ENCODE measurements at places on chromosomes 3 and 15.

GRCh38 chr15:62498712-62499111 lies 333.6 kb upstream of the C2CD4B start:
- DNase-seq = no peak

- DNase-seq = no peak
Observed at GRCh38 chr15:88252441-88252840, 4.1 kb downstream of the NTRK3 start.

- DNase-seq = no peak
Observed at GRCh38 chr15:66675446-66675845, 26.6 kb upstream of the SMAD6 start.

DNA sequence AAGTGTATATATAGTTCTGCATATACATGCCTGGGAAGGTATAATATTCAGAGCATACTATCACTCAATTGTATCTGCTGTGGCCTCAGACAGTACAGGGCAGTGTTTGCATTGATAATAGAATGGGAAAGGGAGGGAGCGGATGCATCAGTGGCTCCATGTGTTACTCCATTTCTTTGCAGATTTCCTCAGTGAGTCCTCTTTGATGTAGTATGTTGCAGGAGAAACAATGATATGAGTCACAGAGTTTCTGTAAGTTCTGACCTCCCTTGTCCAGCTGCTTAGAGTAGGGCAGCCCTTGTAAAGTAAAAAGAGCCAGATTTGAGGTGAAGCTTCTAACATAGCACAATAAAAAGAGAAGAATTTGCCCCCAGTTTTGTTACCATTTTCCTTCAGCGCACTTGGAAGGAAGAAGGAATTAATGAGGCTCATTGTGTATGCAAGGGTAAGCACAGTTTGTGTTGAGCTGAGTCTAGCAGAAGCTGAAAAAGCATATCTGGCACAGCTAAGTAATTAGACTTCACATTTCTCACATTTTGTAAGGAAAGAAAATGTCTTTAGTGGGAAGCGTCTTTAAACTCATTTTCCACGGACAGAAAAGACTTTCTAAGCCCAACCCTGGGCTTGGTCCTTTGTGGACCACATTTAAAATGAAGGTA lies 555.8 kb upstream of the IL12A start:
- DNase-seq = no peak

DNA sequence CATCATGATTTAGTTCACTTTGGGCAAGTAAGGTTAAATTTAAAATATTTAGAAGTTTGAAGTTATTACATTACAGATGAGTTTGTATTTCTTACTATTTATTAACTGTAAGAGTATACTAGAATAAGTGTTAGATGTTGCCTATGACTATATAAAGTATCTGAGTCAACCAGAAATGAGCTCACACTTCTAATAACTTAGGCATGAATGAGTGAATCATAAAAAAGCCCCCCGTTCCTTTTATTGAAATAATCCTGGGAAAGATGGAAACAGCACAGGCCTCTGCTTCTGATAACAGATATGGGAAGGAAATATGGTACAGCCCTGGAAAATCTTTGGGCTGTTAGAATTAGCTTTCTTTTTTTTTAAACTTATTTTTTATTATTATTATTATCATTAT lies 66.6 kb upstream of the TGFBR2 start:
- no peak for DNase-seq

GRCh38 chr3:154792828-154793227 lies 287.3 kb upstream of the MME start:
- no peak for DNase-seq

DNA sequence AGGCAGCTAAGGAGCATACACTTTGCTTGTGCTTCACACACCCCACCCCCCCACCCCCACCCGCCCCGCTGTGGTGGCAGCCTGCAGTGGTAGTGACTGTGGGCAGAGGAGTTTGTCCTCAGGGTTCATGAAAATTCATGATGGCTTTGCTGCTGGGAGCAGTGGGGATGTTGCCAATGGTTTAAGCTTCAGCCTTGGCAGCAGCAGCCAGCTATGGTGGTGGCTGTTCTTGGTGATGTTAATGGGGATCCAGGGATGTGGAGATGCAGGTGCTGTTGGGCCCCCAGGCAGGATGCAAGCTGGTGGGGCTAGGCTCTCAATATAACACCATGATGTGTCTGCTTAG lies 55.8 kb downstream of the TNFAIP8L3 start:
- no peak for DNase-seq

DNA sequence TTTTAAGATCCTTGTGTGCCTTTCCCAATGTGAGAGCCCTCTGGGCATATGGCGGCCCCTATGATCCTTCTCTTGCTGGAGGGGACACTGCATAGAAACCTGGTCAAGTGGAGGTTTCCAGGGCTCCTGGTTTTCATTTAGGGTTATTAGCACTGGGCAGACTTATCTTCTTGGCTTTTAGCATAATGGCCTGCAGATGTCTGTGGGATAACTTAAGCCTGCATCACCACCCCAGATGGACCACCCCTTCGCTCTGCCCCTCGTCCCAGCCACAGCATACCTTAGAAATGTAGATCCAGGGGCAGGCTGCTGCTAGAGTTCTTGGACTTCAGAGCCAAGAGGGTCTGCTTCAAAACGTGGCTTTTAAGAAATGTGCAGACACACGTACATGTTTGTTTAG lies 340.3 kb upstream of the CTDSPL start:
- DNase-seq = no peak

GRCh38 chr3:45464336-45465170 lies 76.2 kb downstream of the LARS2 start:
- no peak for DNase-seq

- no peak for DNase-seq
Observed at GRCh38 chr3:116552246-116552645, 107.0 kb upstream of the LSAMP start.

DNA sequence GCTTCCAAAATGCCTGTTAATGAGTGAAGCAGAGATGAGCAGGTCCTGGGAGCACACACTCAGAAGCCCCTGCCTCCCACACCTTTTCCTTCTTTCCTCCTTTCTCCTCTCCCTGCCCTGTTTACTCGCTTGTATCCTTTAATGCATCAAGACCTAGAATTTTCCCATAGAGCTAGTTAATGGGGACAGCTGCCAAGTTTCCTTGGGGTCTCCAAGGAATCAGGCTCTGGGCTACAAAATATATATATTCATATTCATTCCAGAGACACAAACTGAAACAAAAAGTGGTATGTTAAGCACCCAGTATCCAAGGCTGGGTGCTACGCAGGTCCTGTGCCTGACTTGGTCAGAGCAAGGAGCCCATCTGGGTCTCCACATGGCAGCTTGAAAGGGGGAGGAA lies 235.6 kb downstream of the MYRIP start:
- no peak for DNase-seq

DNA sequence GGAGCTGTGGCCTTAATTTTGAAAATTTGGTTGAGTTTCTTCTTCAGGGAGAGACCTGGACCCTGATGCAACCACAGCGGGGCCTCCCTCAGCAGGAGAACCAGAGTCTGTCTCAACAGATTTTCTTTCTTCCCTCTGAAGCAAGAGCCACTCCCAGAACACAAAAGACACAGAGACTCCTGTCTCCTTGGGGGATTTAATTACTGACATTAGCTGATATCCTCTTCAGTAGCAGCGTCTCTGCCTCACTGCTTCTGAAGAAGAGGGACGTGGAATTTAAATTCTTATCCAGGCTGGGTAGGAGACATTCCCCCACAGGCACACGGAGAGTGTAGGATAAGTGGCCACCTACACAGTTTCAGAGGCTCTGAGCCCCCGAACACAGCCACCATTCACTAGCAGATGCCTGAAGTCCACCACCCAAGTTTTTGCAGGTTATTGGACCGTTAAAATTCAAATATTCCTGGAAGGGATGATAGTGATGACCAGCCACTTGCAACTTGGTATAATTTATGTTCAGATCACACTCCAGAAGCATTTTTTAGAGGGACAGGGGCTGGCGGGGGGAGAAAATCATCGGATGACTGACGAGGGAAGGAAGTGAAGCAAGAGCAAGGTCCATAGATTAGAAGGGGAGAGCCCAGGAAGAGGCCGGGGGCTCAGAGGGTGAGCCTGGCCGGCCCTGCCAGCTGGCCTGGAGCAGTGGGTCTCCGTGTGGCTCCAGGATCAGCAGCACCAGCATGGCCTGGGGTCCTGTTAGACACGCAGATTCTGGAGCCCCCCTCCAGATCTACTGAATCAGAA lies 109.7 kb downstream of the BDH1 start:
- no peak for DNase-seq

- no peak for DNase-seq
Observed at GRCh38 chr15:49758456-49758855, 137.6 kb downstream of the DTWD1 start.

DNA sequence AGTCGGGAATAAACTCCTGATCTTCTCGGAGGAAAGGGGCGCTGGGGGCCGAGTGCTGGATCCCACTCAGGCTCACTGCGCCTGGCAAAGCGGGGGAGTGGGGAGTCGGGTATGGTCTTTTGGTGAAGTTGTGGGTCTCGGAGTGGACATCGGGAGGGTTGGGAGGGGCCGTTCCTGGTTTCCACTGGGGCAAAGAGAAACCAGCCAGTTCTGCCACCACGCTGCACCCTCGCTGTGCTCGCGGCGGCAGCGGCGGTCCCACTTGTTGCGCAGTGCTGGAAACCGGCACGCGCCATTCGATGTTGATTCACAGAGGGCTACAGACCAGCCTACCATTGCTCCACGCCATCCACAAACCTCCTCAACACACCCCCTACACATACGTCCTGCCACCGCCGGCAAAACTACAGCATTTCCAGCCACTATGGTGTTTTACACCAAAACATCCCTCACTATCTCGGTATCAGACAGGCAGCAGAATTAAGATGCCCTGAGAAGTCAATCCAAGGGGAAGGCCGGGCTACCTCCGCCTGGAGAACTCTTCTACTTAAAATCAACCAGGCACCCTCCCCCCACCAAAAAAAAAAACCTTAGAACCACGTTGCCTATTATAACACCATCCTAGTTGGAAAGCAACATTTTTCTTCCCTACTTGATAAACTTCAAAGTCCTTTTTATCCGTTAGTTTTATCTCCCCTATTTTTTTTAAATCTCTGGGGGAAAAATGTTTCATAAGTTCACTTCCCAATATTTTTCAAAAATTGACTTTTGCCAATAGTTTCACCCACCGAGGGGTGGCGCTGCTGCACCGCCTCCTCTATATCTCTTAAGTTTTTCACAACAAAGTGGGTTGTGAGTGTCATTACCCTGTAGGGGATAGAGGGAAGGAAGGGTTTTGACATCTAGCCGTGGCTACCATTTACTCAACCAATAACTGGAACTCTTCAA lies 3.6 kb downstream of the BCL6 start:
- peak; percentile 70 for DNase-seq

GRCh38 chr15:66047321-66048024 lies 178.2 kb downstream of the RAB11A start:
- peak; percentile 42 for DNase-seq

GRCh38 chr15:58066042-58066867 lies 744 bp upstream of the ALDH1A2 start:
- DNase-seq = no peak

GRCh38 chr3:131973731-131974130 lies 61.1 kb downstream of the CPNE4 start:
- DNase-seq = no peak

GRCh38 chr3:141372656-141373055 lies 4.4 kb downstream of the ZBTB38 start:
- DNase-seq = no peak

DNA sequence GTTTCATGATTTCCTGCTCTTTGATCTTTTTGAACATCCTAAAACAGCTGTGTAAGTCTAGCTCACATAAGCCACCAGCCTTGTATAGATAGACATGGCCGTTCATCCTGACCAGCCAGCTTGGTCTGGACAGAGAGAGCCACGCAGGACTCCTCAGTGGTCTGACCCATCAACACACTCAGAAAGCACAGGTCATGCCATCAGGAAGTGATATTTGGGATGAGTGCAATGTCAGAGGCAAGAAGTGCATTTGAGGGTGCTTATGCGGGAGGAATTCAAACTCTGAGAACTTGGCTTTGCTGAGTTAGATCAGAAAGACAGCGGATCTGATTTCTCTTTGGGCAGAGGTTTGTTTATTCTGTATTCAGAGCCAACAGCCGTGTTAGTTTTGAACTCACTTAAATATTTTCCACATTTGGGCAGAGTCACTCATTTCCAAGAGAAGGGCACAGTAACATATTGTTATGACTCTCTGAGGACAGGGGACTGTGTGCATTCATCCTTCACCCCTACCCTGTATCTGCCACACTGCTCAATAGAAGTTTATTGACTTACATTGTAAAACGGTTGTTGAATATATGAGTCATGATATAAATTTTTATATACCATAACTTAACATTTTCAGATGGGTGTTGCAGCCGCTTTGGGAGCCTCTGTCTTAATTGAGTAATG lies 225.3 kb upstream of the LYSMD4 start:
- no peak for DNase-seq

DNA sequence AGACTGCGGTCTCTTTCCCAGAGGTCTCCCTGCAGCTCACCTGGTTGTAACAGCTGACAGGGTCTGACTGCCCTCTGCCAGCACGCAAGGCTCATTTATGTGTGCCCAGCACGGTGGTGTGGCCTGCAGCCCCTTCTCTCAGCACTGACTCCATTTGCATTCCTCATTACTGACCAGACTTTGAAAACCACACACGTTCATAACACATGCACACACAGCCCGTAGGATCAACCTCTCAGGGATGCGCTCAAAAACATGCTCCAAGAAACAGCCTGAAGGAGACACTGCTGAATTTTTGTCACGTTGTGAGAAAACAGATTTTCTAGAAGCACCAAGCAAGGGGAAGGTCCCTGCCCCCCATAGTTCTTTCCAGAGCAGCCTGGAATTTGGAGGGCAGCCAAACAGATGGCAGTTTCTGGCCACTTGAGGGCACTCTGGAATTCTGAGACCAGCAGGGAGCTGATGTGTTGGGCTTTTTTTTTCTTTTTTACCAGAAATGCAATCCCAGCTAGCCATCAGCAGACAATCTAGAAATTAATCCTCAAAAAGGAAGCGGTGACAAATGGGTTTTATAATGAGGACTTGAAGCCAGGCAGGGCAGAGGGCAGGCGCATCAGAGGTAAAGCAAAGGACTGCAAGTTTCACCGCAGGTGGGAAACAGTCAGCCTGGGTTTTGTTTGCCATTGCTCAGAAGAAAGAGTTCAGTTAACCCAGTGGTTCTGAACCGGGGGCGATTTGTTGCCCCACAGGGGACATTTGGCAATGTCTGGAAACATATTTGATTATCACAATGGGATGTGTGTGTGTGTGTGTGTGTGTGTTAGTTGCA lies 170.5 kb upstream of the PROK2 start:
- no peak for DNase-seq

- DNase-seq = no peak
Observed at GRCh38 chr3:80113331-80113730, 345.5 kb upstream of the ROBO1 start.

DNA sequence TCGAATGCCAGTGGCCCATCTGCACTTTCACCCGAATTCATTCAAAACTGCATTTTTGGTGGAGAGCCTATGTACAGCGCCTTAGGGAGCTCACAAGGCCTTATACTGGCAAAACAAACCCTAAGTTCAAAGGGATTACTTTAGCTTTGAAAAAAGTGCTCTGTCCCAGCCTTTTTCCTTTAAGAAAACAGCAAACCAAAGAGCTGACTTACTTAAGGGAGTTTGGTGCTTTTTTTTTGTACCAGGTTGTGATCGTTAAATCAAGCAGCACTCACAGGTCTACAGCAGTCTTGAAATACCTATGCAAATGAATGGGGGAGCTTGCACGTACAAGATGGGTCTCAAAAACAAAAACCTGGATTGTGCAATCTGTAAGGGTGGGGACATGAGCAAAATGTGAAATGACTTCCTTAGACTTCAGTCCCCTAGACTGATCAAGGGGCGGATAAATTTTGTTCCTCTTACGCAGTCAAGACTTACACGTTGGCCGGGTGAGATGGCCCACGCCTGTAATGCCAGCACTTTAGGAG lies 11.6 kb upstream of the PIK3CB start:
- no peak for DNase-seq

Measured in DMS153 (cell line).